ENCODE measurements at places on chromosomes 4 and X.

DNA sequence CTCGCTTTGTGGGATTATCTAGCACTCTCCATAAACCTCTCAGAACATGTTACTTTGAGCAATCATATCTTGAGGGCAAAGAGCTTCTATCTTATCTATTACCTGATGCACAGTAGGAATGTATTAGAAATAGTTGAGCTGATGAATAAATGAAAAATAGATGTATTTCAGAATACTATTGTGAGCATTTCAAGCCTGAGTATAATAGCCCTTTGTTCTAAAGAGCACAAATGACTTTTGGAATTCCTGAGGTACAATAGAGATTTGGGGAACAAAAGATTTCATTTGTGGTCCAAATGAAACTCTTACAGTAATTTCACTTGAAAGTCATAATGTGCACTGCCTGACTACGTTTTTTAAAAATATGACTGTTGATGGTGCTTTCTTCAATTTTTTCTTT lies 159.5 kb downstream of the UGT8 start:
- DNase-seq = no peak

- no peak for DNase-seq
These were observed 38.6 kb upstream of the NHS start for GRCh38 chrX:17336377-17336776.

DNA sequence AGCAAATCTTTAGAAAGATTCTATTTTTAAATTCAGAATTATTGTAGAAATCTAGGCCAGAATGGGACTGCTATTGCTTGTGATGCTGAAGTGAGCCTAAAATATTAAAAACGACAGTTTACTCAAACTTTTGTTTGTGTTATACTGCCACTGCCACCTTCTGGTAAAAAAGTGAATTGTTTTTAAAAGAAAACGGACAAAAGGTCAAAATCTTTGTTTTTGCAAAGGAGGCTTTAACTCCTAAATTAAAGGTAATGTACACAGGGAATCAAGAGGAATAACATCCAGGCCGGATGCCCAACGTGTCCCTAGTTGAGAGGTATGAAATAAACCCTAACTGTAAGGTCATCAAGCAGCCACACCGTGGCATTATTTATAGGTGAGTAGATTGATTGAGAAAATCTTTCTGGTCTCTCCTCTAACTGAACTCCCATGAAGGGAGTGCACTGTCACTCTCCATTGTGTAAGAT lies 338.3 kb upstream of the GALNT7 start:
- DNase-seq = no peak

- no peak for DNase-seq
These were observed 143.3 kb downstream of the CAMK2D start for GRCh38 chr4:113618205-113618604.

DNA sequence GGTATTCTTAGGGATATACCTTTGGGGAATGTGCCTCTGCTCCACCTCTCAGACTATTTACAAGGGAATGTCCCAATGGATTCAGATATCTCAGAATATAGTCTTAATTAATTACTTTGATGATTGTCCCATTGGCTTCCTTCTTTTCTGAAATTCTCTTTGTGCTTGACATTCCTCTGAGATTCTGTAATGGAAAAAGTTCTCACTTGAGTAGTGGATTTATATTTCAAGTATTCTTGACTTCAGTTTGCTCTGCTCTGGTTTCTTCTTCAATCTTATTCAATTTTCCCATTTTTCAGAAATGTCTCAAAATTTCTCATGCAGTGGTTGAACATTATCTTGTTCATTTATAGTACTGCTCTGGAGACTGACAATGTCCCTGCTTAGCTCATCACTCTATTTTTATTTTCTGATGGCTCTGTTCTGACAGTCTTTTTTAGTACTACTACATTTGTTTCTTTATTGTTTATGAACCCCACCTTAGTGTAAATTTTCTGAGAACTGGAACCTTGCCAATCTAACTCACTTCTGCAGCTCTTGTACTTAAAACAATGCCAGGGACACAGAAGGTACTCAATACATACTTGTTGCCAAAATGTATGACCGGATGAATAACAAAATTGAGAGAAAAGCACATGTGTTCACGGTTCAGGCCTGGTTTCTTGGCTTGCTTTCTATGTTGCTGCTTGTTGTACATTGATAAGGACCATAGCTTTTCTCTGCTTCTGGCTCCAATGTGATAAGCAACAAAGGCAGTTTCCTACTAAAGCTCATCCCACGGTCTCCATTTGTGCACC lies 471.7 kb downstream of the GASK1B start:
- DNase-seq = no peak
